ENCODE measurements at places on chromosomes 1 and 21.

- no peak for DNase-seq
Observed at GRCh38 chr1:245378311-245378722, 223.5 kb downstream of the KIF26B start.

- no peak for DNase-seq
Observed at GRCh38 chr21:36584980-36585940, 105.3 kb upstream of the CLDN14 start.

GRCh38 chr1:220810179-220810653 is 23.5 kb downstream of the MTARC1 start:
- DNase-seq, result peak; percentile 61

DNA sequence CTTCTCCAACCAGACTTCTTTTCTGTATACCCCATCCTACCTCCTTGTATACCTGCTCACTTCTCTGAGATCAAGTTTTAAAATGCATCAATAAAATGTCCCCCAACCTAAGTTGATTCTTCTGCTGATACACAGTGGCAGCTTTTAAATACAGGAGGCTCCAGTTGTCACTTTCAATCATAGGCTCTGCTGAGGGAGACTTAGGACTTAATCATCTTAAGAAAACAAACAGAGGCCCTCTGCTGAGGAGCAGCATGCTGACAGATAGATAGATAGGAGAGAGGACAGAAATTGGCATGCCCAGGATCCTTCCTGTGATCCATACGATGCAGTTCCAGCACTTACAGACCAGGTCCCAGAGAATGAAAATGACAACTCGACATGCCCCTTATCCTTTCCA is 311.0 kb upstream of the PROX1 start:
- no peak for DNase-seq

GRCh38 chr1:203278885-203279406 is 26.4 kb upstream of the BTG2 start:
- no peak for DNase-seq

DNA sequence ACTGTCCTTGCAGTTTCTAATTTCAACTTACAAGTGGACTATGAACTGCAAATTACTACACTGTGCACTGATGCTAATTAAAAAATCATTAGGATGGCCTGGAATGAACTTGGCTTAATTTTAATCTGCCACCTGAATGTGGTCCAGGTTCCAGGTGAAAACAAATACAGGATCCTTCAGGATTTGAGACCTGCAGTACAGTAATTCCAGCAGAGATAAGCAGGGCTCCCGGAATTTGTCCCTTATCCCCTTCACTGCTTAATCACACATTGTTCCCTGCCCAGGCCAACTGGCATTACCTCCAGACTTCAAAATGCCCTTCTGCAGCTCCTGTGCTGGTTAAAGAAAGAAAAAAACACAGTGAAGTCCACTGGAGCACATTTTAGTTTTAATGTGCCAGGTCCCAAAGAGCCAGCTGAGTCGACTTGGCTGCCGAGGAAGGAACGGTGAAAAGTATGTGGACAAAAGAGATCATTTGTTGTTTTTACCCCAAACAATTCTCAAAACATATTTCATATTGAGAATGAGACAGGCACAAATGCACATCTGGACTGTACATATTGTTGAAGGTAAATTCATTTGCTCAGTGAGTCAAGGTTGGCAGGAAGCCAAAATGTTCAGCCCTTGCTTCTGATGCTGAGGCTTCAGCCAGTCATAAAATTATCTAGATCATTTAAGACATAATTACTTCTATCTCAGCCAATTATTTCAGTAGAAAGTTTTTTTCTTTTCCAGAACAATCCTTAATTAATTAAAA is 28.3 kb downstream of the DEGS1 start:
- DNase-seq, result no peak

DNA sequence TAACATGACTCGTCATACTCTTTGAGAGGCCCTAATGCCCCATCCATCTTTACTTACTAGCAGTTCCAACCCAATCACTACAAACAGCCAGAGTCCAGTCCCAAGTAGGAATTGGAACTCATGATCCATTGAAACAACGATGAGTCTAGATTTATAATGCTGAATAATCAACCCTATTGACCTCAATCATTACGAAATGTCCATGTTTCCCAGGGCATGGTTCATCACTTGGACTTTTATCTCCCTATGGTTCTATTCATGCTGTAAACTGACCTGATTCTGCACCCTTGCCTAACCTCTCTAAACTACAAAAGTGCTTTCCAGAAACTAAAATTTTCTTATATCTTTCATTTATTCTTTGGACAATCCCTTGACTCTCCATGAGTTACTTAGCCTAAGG is 840.0 kb upstream of the B3GALT2 start:
- DNase-seq, result no peak

GRCh38 chr1:105632342-105633196 is 1423.9 kb upstream of the PRMT6 start:
- no peak for DNase-seq

DNA sequence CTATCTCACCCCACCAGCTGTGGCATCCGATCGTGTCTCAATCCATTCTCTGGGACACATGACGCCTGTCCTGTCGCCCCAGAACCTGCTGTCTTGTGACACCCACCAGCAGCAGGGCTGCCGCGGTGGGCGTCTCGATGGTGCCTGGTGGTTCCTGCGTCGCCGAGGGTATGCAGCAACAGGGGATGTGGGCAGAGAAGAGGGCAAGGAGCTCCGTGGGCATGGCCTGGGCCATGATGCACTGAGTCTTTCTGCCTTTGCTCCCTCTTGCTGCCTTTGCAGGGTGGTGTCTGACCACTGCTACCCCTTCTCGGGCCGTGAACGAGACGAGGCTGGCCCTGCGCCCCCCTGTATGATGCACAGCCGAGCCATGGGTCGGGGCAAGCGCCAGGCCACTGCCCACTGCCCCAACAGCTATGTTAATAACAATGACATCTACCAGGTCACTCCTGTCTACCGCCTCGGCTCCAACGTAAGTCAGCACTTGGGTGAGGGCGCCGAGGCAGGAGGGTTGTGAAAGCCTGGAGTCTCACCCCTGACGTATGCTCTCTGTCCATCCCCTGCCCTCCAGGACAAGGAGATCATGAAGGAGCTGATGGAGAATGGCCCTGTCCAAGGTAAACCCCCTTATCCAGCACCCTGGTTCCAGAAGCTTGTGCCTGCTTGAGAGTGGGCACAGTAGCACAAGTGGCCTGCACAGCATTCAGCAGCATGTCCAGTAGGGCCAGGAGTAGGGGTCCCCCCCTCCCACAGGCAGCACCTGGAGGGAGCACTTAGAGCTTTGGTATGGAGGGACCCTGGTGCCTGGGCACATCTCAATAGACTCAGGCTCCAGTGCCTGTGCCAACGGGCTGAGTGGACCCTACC is 8.8 kb downstream of the TINAGL1 start:
- no peak for DNase-seq

DNA sequence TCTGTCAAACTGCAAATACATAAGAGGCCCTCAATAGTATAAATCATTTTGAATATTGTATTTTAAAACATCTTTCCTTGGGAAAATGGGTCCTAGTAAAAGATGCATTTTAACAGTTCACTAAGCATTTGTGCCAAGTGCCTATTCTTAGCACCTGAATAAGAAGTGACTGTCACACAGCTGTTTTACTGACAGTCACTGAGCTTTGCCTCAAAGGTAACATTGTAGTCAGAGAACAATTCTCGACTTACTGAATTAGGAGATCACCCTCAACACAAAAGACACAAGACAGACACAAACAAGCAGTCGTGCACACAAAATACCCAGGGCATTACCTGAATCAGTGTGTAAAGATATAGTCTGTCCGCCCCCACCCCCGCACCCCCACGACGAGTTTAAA is 408 bp downstream of the ESRRG start:
- DNase-seq, result no peak

DNA sequence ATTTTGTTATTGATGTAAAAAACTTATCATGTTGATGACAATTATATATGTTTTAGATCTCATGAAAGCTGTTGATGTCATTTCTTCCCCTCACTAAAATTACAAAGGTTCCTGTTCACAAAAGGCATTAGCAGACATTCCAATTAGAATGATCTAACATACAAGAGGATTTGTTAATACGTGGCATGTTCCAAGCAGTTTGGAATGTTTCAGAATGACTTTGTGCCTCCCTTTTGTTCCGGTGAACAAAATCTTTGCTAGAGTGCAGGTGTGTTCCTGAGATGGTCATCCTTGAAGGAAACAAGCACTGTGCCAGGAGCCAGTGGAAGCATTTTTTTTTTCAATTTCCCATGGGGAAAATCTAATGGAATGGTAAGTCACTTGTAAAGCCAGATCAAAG is 108.0 kb upstream of the KCTD3 start:
- no peak for DNase-seq

- no peak for DNase-seq
Observed at GRCh38 chr1:55057270-55057955, 18.1 kb downstream of the PCSK9 start.

- DNase-seq, result no peak
Observed at GRCh38 chr1:89332461-89332860, 31.4 kb upstream of the GBP6 start.

DNA sequence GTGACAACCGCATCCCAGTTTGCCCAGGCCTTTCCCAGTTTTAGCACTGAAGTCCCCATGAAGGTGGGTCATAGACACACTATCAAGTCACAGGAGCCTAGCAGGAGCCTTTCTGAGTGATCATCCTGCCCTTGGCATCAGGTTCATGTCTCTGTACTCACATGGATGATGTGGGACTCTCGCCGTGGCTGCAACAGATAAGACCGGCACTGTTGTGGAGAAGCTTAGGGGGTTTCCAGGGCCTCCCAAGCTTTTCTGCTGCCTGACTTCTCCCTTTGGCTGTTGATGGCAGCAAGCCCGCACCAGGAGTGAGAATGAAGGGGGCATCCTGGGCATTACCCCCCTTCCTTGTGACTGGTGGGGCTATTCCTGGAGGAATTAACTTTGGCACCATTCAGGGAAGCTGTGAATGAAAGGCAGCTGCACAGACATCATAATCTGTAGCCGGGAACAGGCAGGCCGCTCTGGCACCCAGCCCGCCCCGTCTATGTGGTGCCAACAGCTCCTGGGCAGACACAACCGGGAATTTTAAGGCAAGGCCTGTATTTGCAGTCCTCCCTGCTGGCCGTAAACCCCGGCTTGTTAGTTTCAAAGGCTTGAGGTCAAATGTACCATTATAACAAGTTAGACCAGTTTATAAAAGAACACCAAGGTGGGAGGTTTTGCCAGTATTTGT is 148.6 kb downstream of the HUNK start:
- DNase-seq, result no peak

- peak; percentile 88 for DNase-seq
Observed at GRCh38 chr1:26993237-26994019, at the start of gene TRNP1. Gene TRNP1 (plus strand): TSS chr1:26993692. CDS start chr1:26993787, 95 bp downstream.

- no peak for DNase-seq
Observed at GRCh38 chr1:55129194-55129728, 85.9 kb downstream of the USP24 start.

DNA sequence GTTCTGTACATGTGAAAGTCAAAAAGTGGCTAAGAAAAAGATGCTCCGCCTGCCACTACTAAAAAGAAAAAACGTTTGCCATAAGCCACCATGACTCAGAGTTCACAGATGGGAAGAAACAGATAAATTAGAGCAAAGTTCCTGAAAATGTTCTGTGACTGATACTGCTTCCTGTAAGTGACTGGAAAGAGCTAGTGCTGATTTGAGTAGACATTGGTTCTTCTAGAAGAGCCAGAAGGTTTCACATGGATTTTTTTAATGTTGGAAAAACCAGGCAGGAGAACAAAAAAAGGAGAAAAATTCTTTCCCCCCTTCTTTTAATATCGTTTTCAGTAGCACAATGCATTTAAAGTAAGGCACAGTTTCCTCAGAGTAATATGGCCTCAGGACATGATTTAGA is 221.4 kb downstream of the HLX start:
- DNase-seq, result no peak

GRCh38 chr1:238658763-238659162 is 727.6 kb upstream of the CHRM3 start:
- DNase-seq, result no peak

GRCh38 chr1:93690921-93691789 is 9.5 kb upstream of the BCAR3 start:
- DNase-seq, result no peak

- DNase-seq, result no peak
Observed at GRCh38 chr1:155504207-155504606, 58.4 kb downstream of the ASH1L start.

GRCh38 chr21:27818847-27819246 is 852.0 kb upstream of the ADAMTS5 start:
- no peak for DNase-seq
